ENCODE measurements at places on chromosomes 2 and 18.

GRCh38 chr18:63329431-63330145 lies 10.0 kb upstream of the BCL2 start:
- no peak for DNase-seq

DNA sequence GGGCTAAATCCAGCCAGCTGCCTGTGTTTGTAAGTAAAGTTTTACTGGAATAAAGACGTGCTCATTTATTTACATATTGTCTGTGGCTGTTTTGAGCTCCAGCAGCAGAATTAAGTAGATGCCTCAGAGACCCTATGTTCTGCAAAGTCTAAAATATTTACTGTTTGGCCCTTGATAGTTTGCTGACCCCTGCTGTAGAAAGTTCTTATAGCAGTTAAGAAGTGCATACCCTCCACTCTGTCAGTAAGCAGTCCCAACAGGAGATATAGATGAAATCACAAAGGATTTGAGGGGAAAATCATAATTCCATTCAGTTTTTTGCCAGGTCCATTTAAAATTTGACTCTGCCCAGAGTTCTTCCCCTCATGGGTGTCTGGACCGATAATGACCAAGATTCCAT lies 50.1 kb upstream of the ITM2C start:
- no peak for DNase-seq

GRCh38 chr2:61658841-61659780 lies 121.0 kb upstream of the XPO1 start:
- DNase-seq = no peak

DNA sequence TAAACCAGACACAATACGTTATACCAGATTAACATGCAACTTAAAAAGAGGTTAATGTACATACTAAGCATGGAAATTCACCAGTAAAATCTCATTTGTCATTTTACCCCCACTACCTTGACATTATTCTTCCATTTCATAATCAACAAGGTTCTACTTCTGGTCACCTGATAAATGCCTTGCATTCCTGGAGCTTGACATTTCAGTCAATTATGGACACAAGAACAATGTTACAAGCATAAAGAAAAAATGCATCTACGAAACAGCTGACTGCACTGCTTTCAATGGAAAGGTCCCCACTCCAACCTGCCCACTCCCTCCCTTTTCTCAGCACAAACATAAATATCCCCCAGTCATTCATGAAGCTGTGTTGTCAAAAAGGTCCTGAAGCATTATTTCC lies 31.4 kb downstream of the ARL5A start:
- no peak for DNase-seq

- no peak for DNase-seq
Measured at GRCh38 chr18:79203017-79203605, 133.9 kb downstream of the ATP9B start.

GRCh38 chr2:132384491-132385151 lies 32.0 kb upstream of the GPR39 start:
- DNase-seq = no peak

DNA sequence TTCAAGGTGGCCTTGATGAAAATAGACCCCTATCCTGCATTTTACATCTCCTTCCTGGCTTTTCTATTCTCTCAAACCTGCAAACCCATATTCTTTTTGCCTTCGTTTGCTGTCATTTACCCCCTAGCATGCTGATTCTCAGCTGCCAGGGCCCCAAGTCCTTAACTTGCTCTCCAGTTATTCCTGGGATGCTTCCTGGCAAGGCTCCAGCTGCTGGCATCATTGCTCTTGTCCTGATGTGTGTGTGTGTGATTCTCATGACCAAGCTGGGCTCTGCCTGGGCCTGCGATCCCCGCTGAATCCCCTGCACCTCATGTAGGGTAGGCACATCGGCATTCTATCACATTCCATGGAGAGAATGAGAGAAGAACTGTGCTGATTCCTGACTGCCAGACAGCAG lies 11.9 kb downstream of the NPAS2 start:
- no peak for DNase-seq

GRCh38 chr2:191318037-191318728 lies 73.0 kb downstream of the MYO1B start:
- no peak for DNase-seq

- DNase-seq = no peak
Measured at GRCh38 chr2:176206682-176207081, 18.2 kb downstream of the HOXD1 start.

DNA sequence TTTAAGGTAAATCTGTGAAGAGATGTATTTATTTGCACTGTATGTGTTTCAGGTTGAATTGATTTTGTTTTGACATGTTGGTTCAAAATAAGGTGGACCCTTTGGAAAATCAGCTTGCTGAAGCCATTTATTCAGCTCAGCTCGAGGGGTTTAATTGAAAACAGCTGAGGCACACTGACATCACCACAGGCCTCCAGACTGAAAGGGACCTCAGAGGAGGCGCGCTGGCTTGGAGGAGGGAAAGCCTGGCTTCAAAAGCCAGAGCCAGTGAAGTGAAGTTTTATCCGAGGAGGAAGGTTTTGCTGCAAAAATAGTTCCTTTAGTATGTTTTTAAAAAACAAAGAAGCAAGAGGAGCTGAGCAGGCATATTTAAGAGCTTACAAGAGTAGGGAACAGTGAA lies 26.9 kb upstream of the DNMT3A start:
- DNase-seq = no peak

DNA sequence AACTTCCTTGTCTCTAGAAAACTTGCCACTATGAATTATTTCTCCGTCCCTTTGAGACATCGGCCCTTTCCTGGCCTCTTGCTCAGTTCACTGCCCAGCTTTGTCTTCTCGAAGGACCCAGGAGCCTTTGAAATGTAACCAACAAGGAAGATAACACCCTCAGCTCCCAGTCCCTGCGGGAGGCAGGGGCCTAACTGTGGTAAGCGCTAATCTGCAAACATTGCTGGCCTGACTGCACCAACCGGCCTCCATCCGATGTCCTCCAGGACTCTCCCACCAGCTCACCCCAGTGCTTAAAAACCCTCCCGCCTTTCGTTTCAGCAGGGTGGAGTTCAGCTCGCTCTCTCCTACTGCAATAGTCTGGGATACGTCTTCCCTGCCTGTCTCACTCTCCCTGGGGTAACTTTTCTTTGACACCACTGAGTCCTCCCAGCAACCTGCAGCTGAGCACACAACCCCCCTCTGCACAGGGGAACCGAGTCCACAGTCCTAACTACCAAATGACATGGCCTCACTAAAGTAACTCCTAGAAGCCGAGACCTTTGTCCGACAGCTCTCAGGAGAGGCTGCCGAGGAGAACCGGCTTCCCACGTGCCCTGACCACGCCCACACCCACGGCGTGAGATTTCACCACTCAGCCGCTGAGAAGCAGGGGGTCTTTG lies 76.1 kb downstream of the MBP start:
- DNase-seq = no peak

DNA sequence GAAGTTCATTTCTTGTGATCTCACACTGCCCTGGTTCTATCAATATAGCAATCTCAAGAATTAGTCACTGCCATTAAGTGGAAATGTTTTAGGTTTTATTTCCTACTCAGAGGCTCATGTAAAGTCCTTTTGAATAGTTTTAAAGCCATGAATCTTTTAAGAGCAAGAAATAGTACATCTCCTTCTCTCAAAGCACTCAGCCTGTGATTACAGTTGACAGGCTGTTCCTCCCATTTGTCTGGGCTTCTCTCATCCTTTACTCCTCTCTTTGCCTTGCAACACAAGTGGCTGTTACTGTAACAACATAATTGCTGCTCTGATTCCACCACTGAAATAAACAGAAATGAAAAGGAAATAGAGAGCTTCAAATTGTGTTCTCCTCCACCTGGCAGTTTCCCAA lies 18.4 kb downstream of the GRP start:
- no peak for DNase-seq

GRCh38 chr18:3623769-3624545 lies 174.0 kb downstream of the TGIF1 start:
- DNase-seq = no peak

DNA sequence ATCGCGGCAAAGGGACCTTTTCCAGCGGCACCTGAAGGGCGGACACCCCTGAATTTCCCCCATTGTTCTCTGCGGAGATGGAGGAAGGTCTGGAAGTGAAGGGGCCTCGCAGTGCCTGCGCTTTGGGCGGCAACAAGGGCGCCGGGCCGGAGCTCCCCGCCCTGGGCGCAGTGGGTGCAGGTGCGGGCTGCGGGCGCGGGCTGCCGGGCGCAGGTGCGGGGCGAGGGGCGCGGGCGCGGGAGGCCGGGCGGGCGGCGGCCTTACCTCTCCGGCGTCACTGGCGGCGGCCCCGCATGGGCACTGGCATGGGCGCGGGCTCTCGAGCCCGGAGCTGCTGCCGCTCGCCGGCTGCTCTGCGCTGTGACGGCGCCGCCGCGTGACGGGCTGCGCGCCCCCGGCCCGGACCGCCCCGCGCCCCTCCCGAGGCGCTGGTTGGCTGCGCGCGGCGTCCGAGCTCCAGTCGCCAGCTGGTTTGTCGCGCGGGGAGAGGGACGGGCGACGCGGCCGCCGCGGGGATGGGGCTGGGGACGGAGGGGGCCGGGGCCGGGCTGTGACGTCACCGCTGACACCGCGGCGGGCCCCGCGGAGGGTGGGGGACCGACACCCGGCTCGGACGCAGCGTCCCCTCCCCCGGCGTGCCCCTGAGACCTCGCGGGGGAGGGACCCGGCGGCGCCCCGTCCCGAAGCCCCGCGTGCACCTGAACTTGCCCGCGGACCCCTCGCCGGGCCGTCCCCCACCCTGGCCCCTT lies at the start of gene KIF1A:
Gene KIF1A (minus strand): TSS at position 362 of the 749 bp plus-strand sequence. CDS start 22,467 bp downstream, outside the sequence.
- no peak for DNase-seq

GRCh38 chr18:50847192-50847591 lies 27.4 kb upstream of the MRO start:
- no peak for DNase-seq

DNA sequence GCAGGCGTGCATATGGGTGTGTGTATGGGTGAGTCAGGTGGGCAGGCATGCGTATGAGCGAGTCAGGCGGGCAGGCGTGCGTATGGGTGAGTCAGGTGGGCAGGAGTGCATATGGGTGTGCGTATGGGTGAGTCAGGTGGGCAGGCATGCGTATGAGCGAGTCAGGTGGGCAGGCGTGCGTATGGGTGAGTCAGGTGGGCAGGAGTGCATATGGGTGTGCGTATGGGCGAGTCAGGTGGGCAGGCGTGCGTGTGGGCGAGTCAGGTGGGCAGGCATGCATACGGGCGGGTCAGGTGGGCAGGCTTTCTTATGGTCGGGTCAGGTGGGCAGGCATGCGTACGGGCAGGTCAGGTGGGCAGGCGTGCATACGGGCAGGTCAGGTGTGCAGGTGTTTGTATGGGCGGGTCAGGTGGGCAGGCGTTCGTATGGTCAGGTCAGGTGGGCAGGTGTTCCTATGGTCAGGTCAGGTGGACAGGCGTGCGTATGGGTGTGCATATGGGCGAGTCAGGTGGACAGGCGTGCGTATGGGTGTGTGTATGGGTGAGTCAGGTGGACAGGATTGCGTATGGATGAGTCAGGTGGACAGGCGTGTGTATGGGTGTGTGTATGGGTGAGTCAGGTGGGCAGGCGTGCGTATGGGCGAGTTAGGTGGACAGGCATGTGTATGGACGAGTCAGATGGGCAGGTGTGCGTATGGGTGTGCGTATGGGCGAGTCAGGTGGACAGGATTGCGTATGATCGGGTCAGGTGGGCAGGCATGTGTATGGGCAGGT lies 28.7 kb upstream of the KLF11 start:
- DNase-seq = no peak

DNA sequence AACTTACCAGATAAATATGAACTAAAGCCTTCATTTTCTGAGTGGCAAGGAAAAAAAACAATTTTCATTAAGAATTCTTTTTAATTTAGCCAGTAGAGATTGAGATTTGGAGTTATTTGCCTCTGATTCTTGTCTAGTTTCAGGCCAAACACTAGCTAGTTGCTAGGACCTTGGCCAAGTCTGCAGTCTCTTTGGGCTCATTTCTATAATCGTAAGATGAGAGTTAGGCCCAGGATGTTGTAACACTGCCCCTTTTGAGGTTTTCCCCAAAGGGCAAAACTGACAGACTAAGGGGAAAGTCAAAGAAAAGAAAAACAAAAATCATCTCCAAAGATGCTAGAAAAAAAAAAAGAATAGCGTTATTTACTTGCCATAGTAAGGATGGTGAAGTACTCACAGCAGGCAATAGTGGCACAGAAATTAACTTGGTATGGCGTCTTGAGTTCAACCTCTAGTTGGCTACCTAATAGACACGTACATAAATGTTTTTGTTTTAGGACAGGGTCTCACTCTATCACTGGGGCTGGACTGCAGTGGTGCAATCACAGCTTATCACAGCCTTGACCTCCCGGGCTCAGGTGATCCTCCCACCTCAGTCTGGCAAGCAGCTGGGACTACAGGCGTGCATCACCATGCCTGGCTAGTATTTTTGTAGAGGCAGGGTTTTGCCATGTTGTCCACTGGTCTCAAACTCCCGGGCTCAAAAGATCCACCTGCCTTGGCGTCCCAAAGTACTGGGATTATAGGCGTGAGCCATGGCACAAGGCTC lies 23.0 kb upstream of the ADAM17 start:
- no peak for DNase-seq

- no peak for DNase-seq
Measured at GRCh38 chr2:241541564-241542277, 16.8 kb upstream of the BOK start.

- no peak for DNase-seq
Measured at GRCh38 chr2:45288532-45289417, 279.5 kb upstream of the SIX2 start.

GRCh38 chr2:190320696-190321095 lies 1.1 kb upstream of the HIBCH start:
- DNase-seq = no peak

- no peak for DNase-seq
Measured at GRCh38 chr18:33870059-33870458, 292.0 kb downstream of the ASXL3 start.

GRCh38 chr2:170086751-170087412 lies 91.1 kb upstream of the MYO3B start:
- DNase-seq = no peak

- DNase-seq = no peak
Measured at GRCh38 chr2:213247566-213247965, 36.7 kb upstream of the SPAG16 start.

GRCh38 chr2:108541451-108541850 lies 7.2 kb downstream of the LIMS1 start:
- DNase-seq = no peak

DNA sequence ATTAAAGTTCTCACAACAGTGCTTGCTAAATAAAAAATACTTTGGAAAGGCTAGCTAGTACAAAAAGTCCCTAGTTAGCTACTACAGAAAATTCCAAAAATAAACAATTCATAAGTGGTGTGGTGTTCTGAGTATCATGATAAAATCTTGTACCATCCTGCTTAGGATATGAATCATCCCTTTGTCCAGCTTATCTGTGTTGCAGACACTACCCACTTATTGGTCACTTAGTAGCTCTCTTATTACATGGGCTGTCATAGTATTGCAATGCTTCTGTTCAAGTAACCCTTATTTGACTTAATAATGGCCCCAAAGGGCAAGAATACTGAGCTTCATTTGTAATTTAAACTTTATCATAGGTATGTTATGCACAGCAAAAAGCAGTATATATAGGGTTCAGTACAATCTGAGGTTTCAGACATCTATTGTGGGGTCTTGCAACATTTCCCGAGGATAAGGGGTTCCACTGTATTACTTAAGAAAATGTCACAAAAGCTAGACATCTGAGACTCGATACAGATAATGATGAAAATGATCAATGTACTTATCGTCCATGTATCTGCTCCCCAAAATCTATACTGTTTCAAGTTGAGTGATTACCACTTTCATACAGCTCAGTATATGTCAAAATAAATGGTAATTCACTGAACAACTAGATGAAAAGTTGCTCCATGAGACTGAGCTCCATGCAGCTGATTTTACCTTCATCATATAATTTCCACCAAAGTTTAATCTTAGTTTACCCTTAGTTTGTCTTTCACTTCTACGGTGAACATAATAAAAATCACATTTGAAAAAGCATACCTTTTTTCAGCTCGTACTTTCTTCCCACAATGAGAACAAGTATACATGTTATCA lies 93.8 kb downstream of the C2orf74 start:
- no peak for DNase-seq

- DNase-seq = no peak
Measured at GRCh38 chr2:153479573-153479972, 1.0 kb upstream of the RPRM start.
